ENCODE measurements at places on chromosomes 1 and 21.

DNA sequence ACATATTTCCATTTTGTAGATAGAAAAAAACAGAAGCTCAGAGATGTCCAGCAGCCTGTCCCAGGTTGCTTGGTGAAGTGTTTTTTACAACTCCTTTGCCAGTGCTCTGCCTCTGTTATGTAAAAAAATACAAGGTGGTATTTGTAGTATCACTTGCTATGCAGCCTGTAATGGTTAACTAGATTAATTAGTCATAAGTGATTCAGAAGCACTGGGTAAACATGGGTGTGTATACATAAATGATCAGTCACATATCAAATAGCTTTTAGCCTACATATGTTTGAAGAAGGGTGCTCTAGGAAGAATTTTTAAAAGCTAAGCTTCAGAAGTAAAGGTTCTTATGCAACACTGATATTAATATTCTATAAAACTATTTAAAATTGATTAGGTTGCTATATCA is 70.0 kb upstream of the MAGI3 start:
- DNase-seq: no peak

- DNase-seq: no peak
Measured at GRCh38 chr1:92366040-92366395, 67.2 kb downstream of the RPAP2 start.

GRCh38 chr1:21152423-21153100 is 24.1 kb downstream of the EIF4G3 start:
- DNase-seq: no peak

DNA sequence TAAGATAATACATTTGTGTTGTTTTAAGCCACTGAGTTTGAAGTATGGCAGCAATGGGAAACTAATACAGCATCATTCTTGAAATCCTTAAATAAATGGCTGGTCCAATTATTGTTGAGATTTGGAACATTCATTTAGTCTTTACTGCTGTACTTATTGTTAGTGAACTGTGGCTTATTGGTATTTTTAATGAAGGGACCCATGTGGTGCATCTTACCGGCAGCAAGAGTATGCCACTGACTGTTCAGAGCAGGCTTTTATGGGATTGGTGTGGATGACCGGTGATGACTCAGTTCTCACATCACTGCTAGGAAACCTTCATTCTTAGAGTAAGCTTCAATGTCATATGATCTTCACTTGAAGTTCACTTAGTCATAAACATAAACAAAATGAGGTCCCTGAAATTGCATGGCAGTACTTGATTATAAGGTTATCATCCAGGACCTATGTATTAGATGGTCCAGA is 31.5 kb downstream of the PRKAA2 start:
- DNase-seq: no peak

GRCh38 chr1:11188381-11188780 is 774 bp upstream of the ANGPTL7 start:
- DNase-seq: no peak

DNA sequence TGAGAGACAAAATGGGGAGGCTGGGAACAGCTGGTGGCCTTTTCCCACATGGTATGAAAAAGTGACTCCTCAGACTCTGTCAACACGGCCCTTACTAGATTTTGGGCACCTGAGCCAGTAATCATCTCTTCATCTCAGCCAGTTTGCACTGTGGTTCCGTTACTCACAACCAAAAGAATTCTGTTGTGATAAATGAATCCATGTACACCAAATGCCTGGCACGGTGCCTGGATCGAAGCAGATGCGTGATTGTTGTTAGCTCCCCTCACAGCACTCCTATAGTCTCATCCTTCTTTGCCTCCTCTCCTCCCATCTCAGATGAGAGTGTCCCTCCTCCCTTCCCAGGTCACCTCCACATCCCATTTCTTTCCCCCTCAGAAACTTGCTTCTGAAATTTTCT is 57.9 kb upstream of the GJB5 start:
- no peak for DNase-seq

- DNase-seq: no peak
Measured at GRCh38 chr1:167697667-167698141, 24.1 kb upstream of the MPZL1 start.

DNA sequence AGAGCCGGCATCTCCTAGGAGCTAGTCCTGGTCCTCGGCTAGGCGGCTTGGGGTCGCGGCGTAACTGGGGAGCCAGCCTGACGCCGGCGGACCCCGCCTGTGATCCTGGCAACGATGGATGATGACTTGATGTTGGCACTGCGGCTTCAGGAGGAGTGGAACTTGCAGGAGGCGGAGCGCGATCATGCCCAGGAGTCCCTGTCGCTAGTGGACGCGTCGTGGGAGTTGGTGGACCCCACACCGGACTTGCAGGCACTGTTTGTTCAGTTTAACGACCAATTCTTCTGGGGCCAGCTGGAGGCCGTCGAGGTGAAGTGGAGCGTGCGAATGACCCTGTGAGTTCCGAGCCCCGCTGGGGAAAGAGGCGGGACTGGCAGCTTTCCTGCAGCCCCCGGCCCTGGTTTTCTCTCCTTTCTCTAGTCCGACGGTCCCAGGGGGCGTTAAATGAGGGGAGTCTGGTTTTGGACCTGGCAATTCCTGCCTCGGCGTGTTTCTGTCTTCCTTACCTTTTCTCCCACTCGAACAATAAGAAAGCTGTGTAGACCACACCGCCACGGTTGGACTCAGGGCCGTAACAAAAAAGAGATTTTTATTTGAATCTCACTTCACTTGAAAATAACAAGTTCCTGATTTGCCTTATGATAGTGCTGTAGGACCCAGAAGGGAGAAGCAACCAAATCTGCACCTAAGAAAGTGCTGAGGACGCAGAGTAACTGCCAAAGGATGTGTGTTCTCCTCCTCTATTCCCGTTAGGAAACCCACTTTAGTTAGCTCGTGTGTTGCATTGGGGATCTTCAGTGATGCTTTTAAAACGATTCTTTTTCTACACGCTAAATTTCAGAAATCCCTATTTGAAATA is at the start of gene SPRTN:
SPRTN (plus strand) TSS at position 24 of the 859 bp plus-strand sequence; CDS start at position 115, 91 bp downstream.
- no peak for DNase-seq

DNA sequence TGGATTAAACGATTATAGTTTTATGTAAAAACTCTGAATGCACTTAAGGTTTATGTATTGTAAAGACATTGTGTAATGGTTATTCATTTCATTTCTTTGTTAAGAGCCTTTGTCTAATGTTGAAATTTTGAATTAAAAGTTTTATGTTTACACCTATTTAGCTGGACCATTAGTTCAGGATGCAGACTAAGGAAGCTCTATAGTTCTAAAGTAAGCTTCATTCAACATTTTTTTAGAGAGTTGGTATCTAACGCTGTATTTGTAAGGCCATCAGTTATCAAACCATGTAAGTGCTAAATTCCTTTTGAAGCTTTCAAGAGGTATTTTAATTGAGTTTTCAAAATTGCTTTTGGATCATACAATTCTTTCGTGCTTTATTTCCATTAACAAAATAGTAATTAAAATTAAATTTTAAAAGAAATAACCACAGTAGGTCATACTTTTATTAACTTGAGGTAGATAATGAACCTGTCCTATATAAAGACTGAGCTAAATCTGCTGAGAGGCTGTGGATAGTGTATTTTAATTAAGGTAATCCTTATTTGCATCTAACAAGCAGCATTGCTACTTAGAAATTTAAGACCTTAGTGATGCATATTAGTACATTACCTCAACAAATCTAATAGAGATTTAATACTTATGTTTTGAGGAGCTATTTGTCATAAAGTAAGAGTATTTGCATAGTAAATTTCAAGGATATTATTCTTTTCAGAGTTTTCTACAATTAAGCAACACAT is 47.9 kb downstream of the RWDD3 start:
- no peak for DNase-seq

- no peak for DNase-seq
Measured at GRCh38 chr1:17915511-17916197, 160.5 kb downstream of the ACTL8 start.

DNA sequence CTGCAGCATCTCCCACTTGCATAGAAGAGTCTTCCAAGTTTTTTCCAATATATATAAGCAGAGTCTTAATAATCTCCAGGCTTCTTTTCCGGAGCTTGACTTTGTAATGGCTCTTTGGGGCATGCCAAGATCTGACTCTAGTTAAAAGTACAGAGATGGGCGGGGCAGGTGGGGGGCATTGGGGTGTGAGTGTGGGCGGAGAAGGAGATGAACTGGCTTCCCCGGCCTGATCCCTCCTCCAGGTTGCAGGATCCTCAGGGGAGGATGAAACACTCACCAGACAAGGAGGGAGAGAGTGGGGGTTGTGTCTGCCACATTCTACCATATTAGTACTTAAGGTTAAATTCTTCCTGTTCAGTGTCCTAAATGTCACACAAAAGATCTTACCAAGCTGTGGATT is 23.0 kb downstream of the S100A10 start:
- DNase-seq: no peak

- DNase-seq: no peak
Measured at GRCh38 chr1:25524568-25525360, 18.6 kb upstream of the LDLRAP1 start.

DNA sequence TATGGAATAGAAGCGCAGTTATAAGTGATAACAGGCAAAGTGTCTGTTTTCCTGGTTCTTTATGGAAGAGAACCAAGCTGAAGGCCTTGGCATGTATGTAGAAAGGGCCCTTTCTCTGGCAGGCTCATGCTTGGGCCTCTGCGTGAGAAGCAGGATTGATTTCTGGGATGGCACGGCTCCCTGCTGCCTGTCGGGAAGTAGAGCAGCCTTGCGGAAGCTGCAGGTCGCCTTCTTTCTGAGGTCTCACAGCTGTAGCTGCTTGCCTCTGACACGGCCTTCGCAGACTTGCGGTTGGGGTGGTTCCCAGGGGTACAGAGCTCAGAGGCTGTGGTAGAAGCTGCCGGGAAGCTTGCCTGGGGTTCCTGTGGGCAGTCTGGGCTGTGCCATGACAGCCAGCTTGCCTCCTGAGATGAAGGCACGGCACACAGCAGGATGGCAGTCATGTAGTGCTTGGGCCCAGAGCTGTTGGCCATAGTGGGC is 39.4 kb downstream of the TRAPPC10 start:
- DNase-seq: peak; percentile 25

- DNase-seq: no peak
Measured at GRCh38 chr1:27885114-27885528, 12.8 kb downstream of the THEMIS2 start.

DNA sequence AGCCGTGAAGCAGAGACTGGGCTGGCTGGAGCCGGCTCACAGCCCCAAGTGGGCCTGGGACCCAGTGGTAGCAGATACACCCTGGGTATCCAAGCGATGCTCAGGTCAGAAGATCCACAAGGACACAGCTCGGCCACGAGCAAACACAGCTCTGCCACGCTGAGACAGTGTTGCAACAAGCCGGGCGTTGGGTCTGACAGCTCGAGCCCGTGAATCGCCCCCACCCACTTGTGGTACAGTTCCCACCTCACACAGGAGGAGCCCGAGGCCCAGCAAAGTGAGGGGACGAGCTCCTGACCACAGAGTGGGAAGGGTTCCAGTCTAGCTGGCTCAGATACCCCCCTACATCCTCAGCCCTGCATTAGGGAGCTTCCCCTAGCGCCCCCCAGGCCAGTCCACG is 8.9 kb upstream of the PRKCZ start:
- DNase-seq: no peak
